ENCODE measurements at places on chromosomes 6 and 20.

- DNase-seq = peak; percentile 96
Observed at GRCh38 chr6:47242483-47243386, 67.0 kb downstream of the TNFRSF21 start.

GRCh38 chr20:47862574-47863240, 77.4 kb upstream of the SULF2 start:
- DNase-seq = no peak

GRCh38 chr6:146281651-146282362, 252.9 kb downstream of the GRM1 start:
- no peak for DNase-seq

DNA sequence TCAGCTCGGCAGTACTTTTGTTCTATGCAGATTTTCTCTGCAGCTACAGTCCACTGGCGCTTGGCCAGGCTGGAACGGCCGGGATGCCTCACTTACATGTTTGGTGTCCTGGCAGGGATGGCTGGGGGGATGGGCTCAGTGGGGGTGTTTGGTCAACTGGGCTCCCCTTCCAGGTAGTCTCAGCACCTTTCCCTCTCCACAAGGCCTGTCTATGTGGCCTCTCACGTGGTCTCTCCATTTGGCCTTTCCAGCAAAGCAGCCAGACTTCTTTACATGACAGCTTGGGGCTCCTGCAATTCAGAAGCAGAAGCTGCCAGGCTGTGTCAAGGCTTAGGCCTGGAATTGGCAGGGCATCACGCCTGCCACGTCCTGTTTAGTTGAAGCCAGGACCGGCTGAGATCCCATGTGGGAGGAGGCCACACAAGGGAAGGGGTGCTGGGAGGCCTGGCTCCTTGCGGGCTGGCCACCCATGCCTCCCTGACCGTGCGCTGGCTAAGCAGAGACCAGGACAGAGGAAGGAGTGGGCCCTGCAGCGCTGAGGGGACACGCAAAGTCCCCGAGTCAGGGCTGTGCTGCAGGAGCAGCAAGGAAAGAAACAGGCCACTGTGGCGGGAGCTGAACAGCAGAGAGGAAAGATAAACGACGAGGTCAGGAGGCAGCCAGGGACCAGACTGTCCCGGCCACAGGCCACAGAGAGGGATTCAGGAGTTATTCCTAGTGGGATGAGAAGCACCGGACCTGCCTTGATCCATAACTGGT, 38.9 kb downstream of the MGME1 start:
- DNase-seq = no peak

DNA sequence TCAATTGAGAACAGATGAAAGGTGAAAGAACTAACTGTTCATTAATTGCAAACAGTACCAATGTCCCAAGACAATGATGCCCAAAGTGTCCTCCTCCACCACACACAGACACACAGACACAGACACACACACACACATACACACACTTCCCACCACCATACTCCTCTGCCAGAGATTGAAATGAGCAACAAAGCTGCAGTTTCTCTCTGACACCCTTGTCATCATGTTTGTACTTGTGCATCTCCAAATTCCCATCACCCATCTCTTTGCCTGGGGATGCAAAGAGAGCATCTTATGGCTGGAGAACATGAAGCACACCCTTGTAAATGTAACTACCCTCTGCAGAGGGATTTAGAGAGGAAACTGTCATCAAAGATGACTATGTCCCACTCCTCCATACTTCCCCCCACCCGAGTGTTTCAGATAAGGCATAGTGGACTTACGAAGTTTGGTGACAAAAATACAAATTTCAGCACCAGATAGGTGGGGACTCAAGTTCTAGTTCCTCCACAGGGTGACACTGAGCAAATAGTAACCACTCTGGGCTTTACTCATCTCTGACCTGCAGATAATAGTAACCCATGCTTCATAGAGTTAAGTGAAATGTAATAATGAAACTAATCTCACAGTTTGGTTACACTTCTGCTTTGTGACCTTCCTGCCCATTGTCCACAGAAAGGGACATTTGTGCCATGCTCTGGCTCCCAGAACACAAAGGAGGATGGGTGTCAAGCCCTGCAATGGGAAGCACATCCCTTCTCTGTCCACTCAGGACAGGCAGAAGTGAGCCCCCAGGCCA, 8.7 kb downstream of the MAFB start:
- no peak for DNase-seq

Measured in hematopoietic multipotent progenitor cell treated with erythropoietin and hydrocortisone succinate and interleukin-3 and kit ligand, for 6 days (in vitro differentiated cells).